Fibroblast of skin of right quadriceps (primary cell): ENCODE measurements at places on chromosomes 6 and 20.

GRCh38 chr6:14146506-14147096 lies 29.0 kb downstream of the CD83 start:
- no peak for DNase-seq

- DNase-seq, result no peak
Observed at GRCh38 chr6:107418118-107418517, 41.2 kb downstream of the PDSS2 start.

DNA sequence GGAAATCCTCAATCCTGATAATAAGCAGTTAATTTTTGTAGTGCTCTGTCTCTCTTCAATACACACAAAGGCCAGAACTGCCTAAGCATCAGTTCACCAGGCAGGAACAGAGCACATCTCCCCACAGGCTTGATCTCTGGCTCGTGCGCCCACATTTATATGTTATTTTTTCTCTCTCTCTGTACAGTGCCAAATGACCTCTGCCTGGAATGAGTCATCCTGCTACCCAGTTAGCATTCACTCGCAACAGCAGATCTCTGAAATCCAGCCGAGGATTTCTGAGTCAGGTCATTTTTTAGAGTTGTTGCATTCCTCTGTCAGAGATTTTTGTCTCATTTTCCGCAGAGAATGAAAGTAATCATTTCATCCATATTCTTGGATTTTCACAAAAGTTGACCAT lies 107.1 kb downstream of the COL12A1 start:
- DNase-seq, result peak; percentile 97

DNA sequence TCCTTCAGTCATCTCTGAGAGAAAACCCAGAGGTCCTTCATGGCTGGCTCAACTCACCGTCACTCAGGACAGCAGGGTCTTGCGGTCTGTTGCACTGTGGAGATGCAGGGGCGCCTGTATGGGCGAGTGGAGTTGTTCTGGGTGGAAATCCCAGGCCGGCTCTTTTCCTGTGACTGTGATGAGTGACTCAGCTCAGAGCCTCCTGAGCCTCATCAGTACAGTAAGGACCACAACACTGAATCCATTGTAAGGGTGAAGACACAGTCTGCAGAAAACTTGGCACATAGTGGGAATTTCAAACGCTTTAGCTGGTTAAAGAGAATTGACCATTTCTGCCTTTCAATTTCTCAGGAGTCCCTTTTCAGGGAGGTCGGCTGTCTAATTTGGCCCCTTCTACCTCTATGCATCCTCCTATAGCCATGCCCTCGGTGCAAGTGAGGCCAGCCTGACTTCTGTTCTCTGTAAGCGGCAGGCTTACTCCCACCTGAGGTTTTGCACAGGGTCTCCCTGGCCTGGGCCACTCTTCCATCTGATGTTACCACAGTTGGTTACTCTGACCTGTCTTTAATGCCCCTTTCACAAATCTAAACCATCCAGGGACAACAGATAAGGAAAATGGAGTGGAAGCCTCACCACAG lies 35.5 kb upstream of the TBXT start:
- no peak for DNase-seq

DNA sequence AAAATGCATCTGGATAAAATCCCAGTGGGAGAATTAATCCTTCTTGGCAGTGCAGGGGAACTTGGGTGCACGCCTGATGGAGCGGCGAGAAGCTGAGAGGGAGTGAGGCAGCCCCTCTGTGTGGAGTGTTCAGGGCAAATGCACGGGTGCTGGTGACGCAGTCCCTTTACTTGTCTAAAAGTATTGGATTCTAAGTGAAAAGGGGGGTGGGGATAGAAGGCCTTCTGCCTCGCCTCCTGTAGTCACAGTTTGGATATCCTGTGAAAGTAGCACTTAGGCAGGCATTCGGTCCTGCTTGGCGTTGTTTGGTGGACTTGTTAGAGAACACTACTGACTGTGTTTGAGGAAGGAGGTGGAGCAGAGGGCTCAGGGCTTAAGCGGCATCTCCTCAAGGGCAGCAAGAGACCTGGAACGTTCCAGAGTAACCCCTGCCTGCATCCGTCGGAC lies 39.3 kb downstream of the PHACTR3 start:
- DNase-seq, result no peak

- peak; percentile 82 for DNase-seq
Observed at GRCh38 chr6:44002593-44003344, 124.5 kb downstream of the MRPL14 start.

DNA sequence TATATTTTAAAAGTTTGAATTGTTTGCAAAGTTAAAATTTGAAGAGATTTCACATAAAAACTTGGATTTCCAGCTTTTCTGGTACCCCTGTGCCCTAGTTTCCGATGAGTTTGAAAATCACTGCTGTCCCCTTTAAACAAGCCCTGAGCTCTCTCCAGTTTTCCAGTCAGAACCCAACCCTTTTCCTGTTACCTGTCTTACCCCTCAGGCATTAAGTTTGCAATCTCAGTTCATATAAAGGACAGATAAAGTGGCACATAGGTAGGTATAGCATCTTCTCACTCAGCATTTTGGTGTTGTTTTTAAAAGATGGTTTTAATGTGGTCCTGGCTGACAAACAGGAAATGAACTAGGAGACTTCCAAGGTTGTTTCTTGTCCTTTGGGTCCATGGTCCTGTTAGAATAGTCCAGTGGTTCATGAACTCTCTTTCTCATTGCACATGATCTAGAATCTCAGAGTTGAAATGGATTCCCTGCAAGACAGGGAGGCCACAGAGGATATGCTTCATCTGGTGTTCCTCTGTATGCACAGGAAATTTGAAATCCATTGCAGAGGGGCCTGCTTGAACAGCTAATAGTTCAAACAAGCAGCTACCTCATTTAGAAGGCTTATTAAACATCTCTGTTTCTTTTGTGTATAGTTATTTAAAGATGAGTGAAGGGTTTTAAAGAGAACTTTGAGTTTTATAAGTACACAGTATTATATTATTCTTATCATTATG lies 82.7 kb downstream of the JAG1 start:
- no peak for DNase-seq

- no peak for DNase-seq
Observed at GRCh38 chr20:57288651-57289277, 22.3 kb upstream of the BMP7 start.

DNA sequence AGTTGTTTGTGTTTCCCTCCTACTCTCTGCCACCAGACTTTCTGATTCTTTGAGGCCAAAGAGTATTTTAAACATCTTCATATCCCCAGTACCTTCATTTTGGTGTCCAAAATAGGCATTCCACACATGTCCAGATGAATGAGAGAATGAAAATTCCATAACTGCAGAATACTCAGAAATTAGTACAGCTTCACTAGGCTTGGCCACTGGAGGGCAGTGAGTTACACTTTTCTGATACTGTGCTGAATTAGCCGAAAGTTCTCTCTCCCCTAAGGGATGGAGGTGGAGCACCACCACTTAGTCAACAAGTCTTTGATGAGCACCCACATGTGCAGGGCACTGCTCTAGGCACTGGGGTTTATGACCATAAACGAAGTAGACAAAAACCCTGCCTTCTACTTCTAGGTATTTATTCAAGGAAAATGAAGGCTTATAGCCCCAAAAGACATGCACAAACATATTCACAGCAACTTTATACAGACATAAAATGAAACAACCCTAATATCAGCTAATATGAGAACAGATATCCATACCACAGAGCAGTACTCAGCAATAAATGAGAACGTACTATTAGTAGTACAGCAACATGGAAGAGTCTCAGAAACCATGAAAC lies 46.1 kb upstream of the TMEM217 start:
- peak; percentile 45 for DNase-seq

- no peak for DNase-seq
Observed at GRCh38 chr6:24692003-24692402, 25.1 kb downstream of the ACOT13 start.

DNA sequence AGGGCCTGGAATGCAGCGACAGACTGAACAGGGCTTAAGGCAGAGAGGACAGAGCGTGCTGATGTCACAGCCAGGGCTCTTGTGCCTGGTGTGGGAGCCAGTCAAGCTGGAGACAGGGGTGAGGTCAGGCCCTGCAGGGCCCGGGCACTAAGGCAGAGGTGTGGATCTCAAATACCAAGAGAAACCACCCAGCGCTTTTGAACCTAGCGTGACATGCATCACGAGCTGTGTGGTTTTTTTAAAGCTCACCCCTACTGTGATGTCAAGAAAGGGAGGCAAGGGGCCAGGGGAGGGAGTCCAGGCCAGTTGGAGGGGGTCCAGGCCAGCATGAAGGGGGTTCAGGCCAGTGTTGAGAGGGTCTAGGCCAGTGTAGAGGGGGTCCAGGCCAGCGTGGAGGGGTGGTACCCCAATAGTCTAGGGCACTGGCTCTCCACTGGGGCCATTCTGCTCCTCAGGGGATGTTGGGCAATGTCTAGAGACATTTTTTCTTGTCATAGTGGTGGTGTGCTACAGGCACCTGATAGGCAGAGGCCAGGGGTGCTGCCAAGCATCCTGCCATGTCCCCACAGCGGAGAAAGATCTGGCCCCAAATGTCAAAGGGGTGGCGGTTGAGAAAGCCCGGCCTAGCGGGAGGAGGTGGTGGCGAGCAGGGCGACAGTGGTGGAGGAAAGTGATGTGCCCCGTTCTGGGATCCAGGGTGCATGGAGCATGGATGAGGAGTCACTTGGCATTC lies 42.6 kb downstream of the RBM38 start:
- no peak for DNase-seq

DNA sequence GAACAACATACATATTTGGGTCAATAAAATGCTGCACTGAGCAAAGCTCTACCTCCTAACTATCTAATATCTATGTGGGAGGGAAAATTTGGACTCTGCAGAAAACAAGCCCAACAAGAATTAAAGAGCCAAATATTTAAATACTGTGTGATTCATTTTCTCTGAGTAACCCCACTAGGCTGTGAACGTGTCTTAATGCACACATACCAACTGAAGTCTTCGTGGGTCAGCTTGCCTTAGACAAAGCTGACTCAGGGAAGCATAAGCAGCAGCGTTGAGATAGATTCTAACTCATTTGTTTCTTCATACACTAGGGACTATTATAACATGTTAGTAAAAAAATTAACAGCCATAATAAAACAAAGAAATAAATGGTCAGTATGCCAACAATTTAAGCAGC lies 114.3 kb downstream of the GJA1 start:
- peak; percentile 93 for DNase-seq

DNA sequence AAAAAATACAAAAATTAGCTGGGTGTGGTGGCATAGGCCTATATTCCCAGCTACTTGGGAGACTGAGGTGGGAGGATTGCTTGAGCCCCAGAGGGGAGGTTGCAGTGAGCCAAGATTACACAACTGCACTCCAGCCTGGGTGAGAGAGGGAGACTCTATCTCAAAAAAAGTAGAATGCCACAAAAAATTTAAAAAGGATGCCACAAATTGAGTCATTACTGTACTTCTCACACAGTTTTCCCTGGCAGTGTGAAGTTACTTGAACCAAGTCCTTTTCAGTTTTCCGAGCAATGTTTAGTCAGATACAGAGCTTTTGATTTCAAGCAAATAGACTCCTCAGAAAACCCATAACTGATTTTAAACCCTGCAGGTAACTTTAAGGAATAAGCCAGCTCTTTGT lies 53.3 kb downstream of the TNFRSF21 start:
- DNase-seq, result peak; percentile 6

DNA sequence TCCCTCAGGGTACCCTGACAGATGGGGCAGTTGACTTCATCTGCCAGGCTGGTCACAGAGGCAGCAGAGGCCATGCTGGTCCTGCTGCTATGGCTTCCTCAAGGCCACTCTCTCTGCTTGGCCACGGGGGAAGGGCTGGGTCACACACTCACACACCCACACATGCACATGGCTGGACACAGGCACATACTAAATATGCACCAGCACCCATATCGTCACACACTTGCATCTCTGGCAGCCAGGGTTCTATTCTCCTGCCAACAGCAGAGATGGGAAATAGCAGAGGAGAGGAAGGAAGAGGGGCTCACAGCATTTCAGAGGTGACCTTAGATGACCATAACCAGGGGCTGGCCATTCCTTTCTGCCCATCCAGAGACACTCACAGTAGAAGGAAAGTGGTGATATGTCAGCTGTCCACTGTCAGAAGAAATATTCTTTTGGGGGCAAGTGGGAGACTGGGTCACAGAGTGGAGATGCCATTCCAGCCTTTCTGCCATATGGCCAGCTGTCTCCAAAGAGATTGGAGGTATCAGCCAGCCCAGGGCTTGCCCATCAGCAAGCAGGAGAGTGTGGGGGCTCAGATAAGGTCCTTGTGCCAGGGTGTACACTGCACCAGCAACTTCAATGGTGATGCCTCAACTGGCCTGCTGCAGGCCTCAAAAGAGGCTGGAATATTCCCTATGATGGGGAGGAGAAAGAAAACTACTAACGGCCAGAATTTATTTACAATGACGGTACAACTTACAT lies at the start of gene TRIM10:
Gene TRIM10 (minus strand): TSS at position 427 of the 747 bp plus-strand sequence. CDS start 353 bp downstream, at position 74.
- DNase-seq, result no peak

- DNase-seq, result peak; percentile 56
Observed at GRCh38 chr20:46752728-46753127, 43.3 kb downstream of the SLC2A10 start.

DNA sequence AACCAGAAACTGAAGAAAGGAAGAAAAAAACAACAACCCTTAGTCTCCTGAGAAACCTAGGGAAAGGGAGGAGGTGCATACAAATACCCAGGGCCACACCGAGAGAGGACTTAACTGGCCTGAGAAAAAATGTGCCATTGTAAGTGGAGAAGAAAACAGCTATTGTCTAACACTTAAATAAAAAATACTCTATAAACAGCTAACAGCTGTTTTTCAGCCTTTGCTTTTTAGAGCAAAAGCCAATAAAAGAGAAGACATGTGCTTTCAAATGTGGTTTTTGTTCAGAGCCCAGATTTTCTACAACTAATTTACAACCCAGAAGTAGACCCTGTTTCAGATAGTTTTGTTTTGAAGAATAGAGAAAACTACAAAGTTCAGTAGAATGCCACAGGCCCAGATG lies 56.0 kb upstream of the SLC22A16 start:
- DNase-seq, result no peak

DNA sequence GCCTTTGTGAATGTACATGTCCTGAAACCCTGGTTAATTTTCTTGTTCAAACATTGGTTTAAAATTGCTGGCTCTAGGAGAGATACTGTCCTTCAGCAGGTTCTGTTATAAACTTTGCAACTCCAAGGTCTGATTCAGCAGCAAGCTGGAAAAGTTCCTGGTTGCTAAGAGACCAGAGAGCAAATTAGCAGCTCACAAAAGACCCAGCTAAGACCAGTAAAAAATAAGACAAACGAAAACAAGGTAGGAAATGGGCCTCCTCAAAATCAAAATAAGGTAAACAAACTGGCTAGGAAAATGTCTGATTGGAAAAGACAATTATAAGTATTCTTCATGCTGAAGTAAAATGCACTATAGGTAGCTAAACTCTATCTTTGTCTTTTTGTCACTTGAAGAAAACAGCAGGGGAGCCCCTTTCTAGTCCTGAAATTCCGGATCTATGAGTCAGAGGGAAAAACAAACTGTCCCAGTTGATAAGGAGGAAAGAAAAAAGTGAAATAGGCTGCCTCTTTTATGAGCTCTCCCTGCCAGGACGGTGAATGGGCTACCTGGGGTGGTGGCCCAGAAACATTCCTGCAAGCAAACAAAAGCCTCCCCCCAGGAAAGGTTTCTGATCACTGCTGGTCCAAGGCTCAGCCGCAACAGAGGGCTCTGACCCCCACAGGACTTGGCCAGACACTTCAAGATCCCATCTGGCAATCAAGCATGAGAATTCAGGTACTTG lies 41.6 kb downstream of the UNC5CL start:
- peak; percentile 62 for DNase-seq

- DNase-seq, result no peak
Observed at GRCh38 chr6:29933955-29934354, 8.4 kb upstream of the HLA-A start.

- DNase-seq, result no peak
Observed at GRCh38 chr6:131683479-131683878, 17.7 kb downstream of the OR2A4 start.
